Fibroblast of lung (primary cell): ENCODE measurements at places on chromosomes 2 and 18. TPM values are rescaled to one million over a fixed set of nuclear protein-coding genes. Genes with fewer than 3 reads are reported as not detected.

DNA sequence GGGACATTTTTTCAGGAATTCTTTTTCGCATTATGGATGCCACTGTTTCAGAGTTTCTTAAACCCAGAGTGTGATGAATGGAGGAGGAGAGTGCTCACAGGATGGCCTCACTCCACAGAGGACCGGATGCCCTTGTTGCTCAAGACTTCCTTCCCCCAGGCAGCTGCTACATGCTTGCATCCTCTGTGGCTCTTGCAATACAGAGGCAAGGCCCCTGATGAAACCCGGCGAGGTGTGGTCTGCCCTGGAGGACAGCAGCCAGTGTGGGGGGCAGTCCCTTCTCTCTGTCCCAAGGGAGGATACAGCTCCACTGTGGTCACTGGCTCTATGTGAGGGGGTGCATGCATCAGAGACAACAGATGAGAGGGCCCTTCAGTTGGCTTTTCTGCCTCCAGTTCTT lies 109.6 kb downstream of the SH3RF3 start:
- DNase-seq: peak; percentile 97

GRCh38 chr2:68762665-68763064 lies 28.1 kb downstream of the ARHGAP25 start:
- DNase-seq: peak; percentile 85

DNA sequence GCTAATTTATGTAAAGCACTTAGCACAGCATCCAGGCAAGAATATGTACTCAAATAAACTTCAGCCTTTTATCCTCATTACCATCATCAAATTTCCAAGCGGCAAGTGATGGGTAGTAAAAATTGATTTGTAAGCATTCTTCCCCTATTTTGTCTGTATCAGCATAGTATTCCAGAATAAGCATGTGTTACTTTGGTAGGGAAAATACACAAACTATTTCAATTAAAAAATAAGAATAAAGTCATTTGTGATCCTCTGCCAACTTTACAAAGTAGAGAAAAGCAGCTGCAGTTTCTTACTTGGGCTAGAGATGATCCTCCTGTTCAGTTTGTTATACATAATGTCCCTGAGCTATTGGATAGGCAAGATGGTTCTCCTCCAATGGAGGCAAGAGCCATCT lies 493.2 kb downstream of the ZEB2 start:
- no peak for DNase-seq

- DNase-seq: peak; percentile 93
These were observed 99.1 kb downstream of the SH3BP4 start for GRCh38 chr2:235050980-235051351.

GRCh38 chr2:67709835-67710234 lies 312.7 kb downstream of the ETAA1 start:
- no peak for DNase-seq

GRCh38 chr18:27769152-27769551 lies 407.8 kb downstream of the CDH2 start:
- peak; percentile 6 for DNase-seq

- DNase-seq: no peak
These were observed 191.7 kb upstream of the ALKAL2 start for GRCh38 chr2:479490-480176.

- DNase-seq: no peak
These were observed 27.9 kb upstream of the PTMA start for GRCh38 chr2:231680285-231680991.

SPATA3 gene
- polyA plus RNA-seq: not detected in 2 replicates

TLX2 gene
- polyA plus RNA-seq: not detected in 2 replicates

COLEC12 gene
- 20.0 and 44.1 TPM in 2 replicates for polyA plus RNA-seq

CIDEA gene
- 0.12 and 0.21 TPM in 2 replicates for polyA plus RNA-seq

GNLY gene
- not detected in 2 replicates for polyA plus RNA-seq
